Left kidney (tissue), 8 donors: ENCODE measurements at places on chromosomes 4 and X.

DNA sequence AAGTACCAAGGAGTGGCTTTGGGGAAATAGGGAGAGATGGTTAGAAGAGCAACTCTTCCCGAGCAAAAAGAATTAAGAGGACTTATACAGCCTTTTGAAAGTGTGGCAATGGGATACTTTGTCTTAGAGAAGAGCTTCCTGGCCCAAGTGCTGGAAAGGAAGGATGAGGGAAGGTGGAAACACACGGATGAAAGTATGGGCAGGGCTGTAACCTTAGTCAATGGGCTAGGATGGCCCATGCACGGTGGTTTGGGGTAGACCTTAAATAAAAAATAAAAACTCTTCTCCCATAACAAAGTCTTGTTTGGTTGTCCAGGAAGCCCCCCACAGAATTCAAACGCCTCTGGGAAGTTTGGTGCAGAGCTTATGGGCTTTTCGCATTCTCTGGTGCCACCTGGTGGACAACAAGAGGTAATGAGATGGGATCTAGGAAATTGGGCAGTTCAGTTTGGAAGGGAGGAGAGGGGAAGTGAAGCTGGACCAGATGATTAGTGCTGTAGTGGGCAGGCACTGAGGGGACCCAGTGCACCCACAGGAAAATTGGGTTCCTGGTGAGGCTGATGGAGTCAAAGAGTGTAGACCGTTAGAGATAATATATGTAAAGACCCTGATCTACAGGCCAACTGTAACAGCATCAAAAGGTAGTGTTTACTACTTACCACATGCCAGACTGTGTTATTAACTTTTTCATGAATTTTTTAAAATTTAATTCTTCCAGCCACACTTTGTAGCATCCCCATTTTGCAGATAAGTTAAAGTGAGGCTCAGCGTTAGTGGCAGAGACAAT lies 13.8 kb upstream of the ENOX2 start:
- DNase-seq, result peak; percentile 48

- DNase-seq, result no peak
These were observed 399.6 kb upstream of the CT83 start for GRCh38 chrX:116862340-116862739.

- DNase-seq, result no peak
These were observed 692.4 kb downstream of the NLGN4X start for GRCh38 chrX:5536261-5536660.

- DNase-seq, result no peak
These were observed 217.8 kb upstream of the ETNPPL start for GRCh38 chr4:108980455-108981239.

DNA sequence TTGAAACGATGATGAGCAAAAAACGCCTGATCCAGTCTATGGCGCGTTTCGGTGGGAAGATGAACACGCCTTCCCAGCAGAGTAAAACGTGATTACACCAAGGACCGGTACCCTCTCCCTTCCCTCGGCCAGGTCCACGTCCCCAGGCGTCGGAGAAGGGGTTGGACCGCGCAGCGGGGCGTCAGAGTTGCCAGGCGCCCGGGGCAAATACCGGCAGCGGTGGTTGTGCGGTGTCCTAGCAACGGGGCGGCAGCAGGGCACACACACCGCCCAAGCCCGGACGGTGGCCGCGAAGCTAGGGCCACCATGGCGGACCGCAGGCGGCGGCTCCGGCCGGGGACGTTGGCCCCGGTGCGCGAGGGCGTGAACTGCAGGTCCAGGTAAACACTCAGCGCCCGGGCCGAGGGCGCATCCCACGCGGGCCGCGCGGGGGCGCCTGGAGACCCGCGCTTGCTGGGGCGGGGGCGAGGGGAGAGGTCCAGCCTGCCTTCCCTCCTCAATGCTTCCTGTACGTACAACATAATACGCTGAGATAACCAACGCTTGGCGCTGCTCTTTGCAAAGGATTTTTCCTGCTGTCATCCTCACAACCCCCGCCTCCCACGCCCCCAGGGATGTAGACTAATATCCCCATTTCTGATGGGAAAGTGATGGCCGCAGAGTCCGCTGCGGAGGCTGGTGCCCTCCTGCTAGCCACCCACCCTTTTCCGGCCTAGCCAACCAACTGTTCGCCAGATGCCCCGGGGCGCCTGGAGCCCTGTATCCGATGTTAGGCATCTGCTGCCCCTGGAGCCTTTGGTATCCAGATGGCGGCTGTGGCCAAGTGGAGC lies at the start of gene FAM47E:
FAM47E (plus strand) TSS at position 281 of the 830 bp plus-strand sequence; CDS start at position 307, 26 bp downstream.
- DNase-seq, result peak; percentile 71

- no peak for DNase-seq
These were observed 71.7 kb downstream of the USP38 start for GRCh38 chr4:143256456-143256855.

DNA sequence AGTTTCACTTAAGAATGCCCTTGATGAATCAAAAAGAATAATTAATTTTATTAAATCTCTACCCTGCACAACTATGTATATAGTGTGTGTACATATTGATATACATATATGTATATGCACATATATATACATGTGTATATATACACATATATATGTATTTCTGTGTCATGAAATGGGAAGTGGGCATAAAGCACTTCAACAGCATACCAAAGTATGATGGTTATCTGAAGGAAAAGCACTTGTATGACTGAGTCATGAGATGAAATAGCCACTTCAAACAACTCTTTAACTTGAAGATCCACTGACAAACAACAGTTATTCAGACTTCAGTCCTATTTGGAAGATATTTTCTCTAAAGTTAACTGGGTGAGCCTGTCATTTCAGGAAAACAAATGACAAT lies 16.3 kb downstream of the RNF128 start:
- no peak for DNase-seq

- no peak for DNase-seq
These were observed 1.8 kb downstream of the RNF128 start for GRCh38 chrX:106728337-106728736.

DNA sequence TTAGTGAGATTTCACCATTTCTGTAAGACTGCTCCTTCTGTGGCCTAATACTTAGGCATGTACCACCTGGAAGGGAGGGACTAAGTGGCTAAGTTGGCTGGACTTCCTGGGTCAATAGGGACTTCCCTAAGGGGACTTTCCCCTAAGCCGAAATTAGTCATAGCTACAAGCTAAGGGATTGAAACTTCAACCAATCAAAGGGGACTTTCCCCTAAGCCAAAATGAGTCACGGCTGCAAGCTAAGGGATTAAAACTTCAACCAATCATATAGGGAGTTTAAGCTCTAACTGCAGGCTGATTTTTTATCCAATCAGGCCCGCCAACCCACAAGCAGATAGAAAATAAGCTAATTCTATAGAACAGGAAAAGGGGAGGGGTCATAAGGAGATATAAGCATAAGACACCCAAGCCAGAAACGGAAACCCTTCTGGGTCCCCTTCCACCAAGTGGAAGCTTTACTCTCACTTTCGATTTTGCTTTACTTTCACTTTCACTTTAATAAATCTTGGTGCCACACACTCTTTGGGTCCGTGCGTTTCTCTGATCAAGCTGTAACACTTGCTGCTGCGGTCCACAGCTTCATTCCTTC lies 382.8 kb downstream of the KLHL4 start:
- no peak for DNase-seq

DNA sequence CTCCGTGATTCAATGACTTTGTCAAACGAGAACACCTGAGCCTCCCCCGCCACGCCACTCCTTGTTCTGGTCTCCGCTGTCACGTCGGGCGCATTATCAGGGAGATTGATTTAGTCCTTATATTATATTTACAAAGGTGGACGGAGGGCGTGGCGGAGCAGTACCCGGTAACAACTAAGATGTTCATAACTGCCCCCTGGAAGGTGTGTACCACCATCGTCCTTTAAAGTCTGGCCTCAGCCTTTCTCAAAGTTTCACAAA lies 284.2 kb downstream of the PACRGL start:
- DNase-seq, result no peak

- no peak for DNase-seq
These were observed 22.5 kb downstream of the HNRNPH2 start for GRCh38 chrX:101430457-101431078.

DNA sequence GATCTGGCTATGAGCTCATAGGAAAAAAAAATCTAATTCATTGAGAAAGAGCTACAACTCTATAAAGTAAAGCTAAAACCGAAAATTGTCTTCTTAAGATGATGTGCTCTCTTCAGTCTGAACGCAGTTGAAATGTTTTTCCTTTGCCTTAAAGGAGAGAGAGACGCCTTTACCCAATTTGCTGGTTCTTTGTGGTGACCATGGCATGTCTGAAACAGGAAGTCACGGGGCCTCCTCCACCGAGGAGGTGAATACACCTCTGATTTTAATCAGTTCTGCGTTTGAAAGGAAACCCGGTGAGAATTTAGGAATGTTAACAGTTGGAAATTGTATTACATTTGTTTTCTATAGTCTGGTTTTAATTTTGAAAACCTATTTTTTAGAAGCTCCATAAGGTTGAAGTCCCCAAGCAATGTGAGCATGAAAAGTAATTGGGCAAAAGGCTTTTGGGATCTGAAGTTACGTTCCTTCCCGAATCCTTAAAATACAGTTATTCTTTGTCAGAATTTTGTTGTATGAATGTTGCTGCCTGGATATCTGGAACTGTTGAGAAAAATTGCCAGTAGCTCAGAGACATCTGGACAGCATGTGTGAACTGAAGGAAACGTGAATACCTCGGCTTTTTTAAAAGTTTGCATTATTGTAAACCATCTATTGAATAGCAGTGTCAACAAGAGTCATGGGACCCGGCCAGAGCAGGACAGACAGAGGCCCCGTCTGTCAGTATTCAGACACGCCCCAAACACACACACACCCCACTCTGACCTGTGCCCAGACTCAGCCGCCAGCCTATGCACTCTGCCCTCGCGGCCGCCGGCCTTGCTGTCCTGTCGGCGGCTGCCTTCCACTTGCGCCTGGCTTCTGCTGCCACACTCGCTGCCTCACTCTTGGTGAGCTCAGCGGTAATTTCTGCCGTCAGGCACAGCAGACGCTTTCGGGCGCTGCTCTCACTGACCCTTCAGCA lies 9.9 kb downstream of the PIGG start:
- DNase-seq, result no peak

DNA sequence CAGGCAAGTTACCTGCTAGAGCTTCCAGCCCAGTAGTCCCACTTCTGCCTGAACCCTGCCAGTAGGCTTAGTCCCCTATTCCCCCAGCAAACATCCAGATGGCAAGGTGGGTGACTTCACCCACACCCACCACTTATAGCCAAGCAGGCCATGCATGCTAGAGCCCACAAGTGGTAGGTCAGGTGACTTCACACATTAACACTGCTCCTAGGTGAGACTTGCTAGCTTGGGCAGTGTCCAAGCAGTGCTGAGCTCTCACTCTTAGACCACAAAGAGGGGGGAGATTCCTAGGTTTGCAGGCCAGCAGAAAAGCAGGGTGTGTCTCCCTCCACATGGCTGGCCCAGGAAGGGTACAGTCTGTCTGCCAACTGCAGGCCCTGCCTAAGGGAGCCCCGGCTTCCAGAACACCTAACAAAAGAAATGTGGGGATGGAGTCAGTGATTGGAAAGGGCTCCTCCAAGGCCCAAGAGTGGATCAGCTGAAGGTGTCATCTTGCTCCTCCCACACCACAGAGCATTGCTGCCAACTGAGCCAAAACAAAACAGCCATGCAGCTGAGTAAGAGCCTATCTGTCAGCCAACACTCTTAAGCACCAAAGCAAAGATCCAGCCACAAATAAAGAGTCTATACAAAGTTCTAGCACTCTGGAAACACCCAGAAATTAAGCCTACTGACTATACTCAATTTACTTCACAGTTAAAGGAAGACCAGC lies 158.1 kb upstream of the USP38 start:
- DNase-seq, result no peak

DNA sequence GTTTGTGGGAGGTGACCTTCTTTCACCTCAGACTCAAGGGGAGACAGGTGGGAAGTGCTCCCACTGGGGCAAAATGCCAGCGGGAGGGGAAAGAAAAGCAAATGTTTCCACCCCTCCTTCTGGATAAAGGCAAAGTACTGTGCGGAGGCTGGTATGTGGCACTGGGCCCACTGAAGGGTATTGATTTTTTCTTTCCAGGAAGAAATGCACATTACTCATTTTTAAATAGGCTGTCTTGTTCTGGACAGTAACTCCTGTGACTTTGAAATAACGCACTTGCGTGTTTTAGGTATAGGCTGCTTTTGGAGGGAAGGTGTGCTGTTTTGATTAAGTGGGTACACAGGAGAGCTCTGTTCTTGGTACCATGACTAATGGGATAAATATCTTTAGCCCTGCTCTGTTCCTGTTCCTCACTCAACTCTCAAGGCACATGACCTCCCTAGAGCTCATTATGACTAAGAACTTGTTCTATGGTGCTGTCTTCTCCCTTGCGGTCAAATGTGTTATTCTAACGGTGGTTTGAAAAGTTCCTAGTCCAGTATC lies 40.7 kb upstream of the MBTPS2 start:
- no peak for DNase-seq

DNA sequence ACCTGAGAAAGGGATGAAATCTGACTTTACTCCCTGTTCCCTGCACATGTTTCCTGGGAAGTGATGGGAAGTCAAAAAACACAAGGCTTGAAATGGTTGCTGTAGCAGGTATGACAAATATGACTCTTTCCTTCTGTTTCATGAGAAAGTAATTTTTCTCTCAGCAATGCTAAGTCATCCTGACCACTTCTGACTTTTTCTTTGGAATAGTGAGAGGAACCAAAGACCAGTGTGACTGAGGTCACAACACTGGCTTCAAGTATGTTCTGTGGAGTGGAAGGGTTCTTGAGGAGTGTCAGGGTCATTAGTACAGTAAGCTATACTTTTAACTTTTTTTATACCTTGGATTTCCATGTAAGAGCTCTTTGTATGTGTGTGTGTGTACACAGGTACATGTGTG lies 225.3 kb downstream of the PPP3CA start:
- DNase-seq, result no peak

DNA sequence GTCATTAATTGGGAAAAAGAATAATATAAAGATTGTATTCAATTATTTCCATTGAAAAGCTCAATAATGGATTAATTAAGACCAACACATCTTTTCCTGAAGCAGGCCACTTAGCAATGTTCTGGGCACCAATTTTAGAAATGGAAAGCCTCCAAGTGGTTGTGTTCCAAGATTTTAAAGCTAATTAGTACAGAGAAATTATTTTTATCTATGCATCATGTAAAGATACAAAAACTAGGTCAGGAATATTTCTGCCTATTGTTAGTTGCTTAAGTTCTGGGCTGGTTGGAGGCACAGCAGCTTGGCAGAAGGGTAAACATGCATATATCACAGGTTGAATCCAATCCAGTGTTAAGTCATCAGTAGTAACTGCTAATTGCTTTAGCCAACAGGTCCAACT lies 101.9 kb downstream of the RASL11B start:
- no peak for DNase-seq

DNA sequence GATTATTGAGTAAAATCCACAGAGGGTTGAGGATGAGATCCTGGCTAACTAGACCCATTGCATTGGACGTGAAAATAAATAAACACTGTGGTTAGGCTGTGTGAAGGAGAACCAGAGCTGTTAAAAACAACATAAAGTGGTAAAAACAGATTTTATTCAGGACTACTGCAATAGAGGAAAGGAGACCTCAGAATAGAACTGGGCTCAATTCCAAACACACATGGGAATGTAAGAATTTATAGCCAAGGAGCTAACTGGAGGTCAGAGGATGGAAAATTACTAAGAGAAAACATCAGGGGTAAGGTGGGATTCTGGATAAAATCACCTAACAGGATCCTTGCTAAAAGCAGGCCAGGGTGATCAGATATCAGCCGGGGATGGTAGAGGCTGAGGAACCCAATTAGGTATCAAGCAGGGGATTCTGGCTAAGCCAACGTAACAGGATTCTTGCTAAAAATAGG lies 112.4 kb downstream of the RNF150 start:
- no peak for DNase-seq

GRCh38 chrX:128057421-128057820 lies 5.2 kb upstream of the ACTRT1 start:
- no peak for DNase-seq
